ENCODE measurements at places on chromosomes 11 and 22.

DNA sequence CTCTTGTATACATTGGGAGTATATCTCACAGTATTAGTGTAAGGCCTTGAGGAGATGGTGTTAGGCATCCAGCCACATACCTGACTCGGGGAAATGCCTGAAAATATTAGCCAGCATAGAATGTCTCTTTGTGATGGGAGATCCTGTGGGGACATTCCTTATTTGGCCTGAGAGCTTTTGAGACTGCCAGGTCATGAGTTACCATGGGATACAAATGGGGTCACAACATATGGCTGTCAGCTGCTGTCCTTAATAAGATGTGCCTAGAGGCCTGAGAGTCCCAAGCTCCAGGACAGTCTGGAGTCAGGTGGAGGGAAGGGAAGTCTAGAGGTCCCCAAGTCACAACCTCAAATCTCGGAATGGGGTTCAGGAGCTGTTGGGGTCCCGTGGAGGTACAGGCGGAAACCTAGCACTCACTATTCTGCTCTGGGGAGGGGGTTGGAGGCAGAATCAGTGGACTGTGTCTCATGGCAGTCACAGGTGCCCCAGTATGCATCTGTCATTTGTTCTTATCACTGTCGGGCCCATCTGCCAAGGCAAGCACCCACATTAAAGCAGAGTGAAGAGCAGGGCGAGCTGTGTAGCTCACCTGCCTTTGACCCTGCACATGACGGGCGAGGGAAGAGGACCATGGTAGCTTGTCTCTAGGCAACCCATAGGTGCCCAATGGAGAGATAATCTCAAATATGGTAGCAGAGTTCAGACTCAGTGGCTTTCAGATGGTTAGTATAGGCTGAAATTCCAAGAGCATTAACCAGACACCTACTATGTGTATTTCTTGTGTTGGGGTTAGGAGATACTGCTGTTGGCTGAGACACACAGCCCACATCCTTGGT lies 29.9 kb downstream of the KCNQ1OT1 start:
- DNase-seq = no peak

GRCh38 chr11:107591378-107592230 lies 657 bp downstream of the ELMOD1 start:
- DNase-seq = no peak

- DNase-seq = no peak
Measured at GRCh38 chr11:64064374-64065140, 28.8 kb downstream of the FLRT1 start.

DNA sequence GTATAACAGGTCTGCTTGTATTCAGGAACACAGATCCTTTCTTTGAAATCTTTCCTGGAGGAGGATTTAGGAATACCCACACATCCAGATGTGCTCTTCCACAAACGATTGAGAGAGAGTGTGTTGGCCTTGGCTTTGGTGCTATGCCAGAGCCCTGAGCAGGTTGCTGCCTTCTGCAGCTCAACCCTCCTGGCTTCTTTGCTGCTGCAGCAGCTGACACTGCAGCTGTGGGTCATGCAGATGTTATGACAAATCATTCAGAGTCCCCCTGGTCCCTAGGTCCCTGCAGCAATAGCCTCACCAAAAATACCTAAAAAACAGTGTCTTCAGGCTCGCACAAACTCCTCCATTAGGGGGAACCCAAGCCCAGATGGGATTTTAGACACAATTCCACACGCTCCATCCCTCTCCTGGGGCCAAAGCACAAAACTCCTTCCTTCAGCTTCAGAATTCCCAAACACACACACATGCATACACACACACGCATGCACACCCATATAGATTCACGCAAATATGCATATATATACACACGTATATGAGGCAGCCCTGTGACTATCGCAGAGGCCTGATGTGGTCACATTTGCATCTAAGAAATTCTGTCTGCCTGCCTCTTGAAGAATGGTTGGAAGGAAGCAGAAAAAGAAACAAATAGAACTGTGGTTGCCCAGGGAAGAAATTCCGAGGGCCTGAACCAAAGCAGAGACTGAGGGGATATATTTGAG lies 35.4 kb downstream of the SLN start:
- DNase-seq = no peak

- no peak for DNase-seq
Measured at GRCh38 chr22:48849219-48849912, 978.3 kb downstream of the BRD1 start.

DNA sequence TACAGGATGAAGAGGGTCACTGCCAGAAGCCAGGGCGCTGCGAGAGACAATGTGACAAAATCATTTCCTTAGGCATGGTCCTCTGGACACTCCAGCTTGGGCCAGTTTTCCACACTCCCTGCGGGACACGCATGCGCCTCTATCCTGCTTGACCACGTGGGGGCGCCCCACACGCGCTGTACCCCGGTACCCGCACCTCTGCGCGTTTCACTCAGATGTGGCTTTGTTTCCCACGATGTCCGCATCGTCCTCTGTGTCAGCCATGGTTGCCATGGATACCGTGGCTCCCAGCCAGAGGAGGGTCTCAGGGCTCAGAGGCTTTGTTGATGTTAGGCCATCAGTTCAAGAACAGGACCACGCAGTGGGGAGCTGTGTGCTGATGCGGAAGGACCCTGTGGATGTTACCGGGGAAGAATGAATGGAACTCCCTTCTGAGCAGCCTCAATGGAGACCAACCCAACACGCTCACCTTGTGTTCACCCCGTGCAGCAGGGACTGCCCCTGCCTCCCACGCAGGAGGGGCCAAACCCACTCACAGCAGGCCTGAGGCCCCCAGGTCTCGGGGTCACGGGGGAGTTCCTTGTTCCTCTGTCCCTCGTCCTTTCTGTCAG lies 101.1 kb upstream of the SLC22A12 start:
- DNase-seq = no peak

- DNase-seq = no peak
Measured at GRCh38 chr11:57662893-57663292, 5.0 kb upstream of the ZDHHC5 start.

DNA sequence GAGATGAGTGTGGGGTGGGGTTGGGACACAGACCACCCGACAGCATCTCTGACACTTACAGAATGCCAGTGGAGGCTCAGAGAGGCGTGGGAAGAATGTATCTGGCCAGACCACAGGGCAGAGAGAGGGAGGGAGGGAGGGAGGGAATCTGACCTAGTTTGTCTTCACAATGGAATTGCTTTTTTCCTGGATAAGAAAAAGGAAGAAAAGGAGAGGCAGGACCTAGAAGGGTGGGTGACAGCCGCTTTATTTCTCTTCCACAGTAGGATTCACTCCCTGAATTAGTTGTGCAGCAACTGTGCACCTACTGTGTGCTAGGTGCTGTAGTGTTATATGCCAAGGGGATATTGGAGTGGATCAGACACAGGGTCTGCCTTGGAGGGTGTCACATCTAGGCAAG lies 3.7 kb downstream of the KCNK4 start:
- no peak for DNase-seq

DNA sequence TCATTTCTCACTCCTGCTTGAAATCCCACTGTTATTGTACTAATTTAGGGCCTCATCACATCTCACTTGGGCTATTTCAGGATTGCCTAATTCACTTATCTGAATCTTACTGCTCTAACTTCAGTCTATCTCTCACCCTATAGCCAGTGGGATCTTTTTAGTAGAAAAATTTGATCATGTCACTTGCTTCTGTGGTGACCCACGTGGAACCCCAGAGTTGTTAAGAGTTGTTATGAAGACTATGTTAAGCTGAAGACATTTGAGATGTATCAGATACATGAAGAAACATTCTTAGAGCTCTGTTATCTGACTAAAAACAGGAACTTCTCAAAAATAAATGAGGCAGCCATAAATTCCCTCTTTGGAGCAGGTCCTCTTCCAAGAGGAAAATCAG lies 1375.6 kb upstream of the TENM4 start:
- no peak for DNase-seq

GRCh38 chr22:19244600-19245352 lies 46.7 kb downstream of the CLTCL1 start:
- no peak for DNase-seq

GRCh38 chr11:18243783-18244362 lies 4.6 kb downstream of the SAA2 start:
- no peak for DNase-seq

GRCh38 chr11:87039371-87039770 lies 1.6 kb downstream of the TMEM135 start:
- DNase-seq = no peak

- no peak for DNase-seq
Measured at GRCh38 chr22:48902001-48902869, 925.4 kb downstream of the BRD1 start.

- DNase-seq = no peak
Measured at GRCh38 chr11:57476047-57476756, 15.9 kb downstream of the RTN4RL2 start.

- DNase-seq = no peak
Measured at GRCh38 chr11:126628790-126629621, 273.5 kb downstream of the ST3GAL4 start.

- DNase-seq = no peak
Measured at GRCh38 chr11:45361551-45361950, 75.4 kb upstream of the SYT13 start.

DNA sequence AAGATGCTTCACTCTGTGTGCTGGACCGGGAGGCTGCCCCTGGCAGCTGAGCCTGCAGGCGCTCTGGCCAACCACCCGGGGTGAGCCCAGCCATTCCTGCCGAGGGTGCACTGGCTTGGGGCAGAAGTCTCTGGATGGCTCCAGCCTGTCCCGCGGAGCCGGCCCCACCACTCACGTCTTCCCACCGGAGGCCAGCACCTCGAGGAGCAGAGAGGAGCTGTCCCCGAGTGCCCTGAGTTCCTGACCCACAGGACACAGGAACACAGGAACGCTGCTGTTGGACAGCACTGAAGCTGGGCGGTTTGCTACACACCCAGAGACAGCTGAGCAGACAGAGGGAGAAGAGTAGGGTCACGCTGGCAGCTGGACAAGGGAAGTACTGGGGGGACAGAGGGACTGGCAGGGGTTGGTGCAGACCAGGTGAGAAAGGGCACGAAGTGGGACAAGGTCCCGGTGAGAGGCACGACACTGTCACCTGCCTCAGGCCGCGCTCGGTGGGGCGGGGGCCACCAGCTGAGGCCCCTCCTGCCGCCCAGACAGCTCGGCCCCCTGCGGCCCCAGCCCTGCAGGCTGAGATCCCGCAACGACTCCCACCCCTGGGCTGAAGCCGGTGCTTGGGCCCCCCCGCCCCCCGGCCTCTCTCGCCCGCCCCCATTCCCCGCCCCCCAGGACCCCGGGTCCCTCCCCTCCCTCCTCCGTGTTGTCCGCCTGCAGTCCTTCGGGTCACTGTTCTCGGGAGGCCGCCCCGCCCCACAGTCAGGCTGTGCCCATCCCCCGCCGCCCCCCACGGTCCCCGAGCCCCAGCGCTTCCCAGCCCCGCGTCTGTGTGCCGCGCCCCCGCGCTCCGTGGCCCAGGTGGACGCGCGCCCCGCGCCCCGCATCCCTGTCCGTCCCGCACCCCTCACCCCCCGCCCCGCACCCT lies 624 bp upstream of the B4GALNT4 start:
- no peak for DNase-seq

DNA sequence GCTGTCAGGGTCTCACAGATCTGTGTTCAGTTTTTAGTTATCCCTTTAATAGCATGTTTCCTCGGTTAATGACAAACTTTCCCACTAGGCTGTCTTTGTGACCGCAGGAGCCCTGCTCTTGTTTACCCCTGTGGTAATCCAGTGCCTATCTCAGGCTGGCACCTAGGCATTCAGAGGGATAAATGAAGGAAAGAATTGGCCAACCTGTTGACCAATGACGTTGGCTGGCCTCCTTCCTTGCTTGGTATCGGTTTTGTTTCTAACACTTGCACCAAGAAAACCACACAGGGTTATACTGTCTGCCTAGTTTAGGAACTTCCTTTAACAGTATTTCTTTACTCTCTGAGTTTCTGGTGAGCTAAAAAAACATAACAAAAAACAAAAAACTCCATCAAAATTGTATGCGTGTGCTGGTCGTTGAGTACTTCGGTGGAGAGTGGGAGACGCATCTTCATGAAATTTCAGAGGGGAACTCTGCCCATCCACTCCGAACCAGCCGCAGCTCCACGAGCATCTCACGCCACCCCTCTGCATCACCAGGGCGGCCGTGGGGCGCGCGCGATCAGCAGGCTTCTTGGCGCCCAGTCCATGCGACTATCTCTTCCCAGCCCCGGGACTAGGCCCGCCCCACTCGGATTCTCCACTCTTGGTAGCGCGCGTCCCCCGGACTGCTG lies 563 bp upstream of the ENDOD1 start:
- no peak for DNase-seq

DNA sequence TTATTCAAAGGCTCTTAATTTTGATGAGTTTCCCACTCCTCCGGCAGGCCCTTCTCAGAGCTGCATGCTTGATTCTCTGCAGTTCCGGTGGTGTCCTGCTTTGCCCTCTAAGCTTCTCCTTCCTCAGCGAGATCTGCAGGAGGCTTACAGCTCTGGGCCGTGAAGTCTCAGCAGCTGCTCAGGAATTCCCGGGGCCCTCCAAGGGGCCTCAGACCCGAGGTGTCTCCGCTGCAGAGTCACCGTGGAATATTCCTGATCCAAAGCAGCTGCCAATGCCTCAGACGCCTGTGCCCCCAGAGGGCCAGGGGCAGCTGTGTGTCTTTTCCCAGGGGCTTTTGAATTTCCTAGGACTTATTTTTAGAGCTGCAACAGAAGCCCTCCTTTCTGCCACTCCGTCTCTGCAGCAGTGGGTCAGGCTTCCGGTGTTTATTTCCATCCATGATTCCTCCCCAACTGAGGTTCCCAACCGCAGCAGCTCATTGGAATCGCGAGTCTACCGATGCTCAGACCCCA lies 37.2 kb downstream of the RPS6KA4 start:
- no peak for DNase-seq

- DNase-seq = no peak
Measured at GRCh38 chr22:39383841-39384625, 15.5 kb upstream of the TAB1 start.

- no peak for DNase-seq
Measured at GRCh38 chr11:69664901-69665300, 10.3 kb downstream of the LTO1 start.

DNA sequence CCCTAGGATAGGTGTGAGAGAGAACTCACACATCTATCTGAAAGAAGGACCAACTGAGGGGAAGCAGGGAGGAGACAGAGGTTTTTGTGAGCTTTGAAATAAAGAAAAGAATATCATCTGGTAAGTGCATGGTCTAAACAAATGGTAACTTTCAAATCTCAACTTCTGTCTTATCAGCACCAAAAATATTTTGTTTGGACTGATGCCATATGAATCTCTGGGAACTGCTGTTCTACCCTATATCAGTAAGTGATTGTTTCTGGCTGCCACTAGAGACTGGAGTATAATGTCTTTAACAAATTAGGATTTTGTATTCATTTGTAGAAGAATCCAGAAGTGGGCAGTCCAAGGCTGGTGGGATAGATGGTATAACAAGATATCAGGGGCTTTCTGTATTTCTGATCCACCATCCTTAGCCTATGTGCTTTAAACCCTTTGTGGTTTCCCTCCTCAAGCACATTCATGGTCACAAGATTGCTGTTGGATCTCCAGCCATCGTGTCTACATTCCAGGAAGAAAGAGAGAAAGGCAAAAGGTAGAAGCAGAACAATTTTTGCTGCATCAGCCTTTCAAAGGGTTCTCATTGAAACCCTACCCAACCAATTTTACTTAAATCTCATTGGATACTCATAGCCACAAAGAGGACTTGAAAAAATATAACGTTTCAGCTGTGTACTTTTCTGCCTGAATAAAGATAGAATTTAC lies 4.7 kb downstream of the HEPHL1 start:
- no peak for DNase-seq
